ENCODE measurements at places on chromosomes 2 and 18.

GRCh38 chr2:31429759-31430438 is 15.4 kb upstream of the XDH start:
- no peak for DNase-seq

DNA sequence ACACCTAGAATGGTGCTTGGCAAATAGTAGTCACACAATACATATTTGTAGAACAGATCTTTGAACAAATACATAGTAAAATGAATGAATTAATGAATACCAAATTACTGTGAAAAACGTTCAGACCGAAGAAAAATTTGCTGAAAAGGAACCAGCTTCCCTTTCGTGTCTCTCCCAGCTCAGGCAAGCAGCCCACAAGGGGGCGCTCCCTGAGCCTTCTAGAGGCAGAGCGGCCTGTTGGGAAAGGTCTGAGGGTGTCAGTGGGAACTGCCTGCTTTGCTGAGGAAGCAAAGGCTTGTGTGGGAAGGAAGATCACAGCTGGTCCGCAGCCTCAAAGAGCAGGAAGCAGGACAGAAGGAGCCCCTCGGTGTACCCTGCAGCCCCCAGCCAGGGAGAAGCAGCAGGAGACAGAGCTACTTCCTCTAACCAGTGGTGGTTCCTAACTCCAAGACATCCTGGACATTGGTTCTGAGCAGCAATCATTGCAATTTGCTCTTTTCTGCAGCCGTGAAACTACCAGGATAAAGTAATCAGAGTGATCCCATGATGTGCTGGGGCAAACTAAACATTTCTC is 231.1 kb downstream of the ANKRD30B start:
- DNase-seq, result no peak

DNA sequence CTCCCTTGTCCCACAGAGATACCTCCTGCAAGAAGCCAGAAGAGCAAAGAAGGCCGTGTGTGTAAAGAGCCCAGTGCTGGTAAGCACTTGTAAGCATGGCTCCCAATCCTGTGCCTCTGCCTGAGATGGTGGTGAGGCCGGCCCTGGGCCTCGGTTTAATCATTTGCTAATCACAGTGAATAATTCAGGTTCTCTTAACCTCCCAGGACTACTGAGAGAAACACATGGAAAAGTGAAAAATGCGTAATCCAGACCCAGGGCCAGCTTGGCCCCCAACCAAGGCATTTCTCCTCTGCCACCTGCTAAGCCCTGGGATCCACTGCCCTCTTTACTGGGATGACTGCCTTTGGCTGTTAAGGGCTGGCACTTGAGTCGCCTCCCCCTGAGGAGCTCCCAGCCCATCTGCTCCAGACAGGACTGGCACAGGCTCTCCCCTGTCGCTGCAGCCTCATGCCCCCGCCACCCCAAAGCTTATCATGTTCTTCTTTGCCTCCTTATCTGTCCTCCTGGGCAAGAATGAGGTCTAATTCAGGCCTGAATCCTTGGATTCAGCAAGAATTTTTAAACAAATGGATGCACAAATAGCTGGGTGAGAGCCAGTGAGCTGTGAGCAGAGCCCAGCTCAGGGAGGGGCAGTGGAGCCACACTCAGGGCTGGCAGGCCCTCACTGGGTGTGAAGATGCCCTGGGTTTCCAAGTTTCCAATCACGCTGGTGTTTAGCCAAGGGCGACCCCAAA is 193.9 kb upstream of the HS6ST1 start:
- no peak for DNase-seq

DNA sequence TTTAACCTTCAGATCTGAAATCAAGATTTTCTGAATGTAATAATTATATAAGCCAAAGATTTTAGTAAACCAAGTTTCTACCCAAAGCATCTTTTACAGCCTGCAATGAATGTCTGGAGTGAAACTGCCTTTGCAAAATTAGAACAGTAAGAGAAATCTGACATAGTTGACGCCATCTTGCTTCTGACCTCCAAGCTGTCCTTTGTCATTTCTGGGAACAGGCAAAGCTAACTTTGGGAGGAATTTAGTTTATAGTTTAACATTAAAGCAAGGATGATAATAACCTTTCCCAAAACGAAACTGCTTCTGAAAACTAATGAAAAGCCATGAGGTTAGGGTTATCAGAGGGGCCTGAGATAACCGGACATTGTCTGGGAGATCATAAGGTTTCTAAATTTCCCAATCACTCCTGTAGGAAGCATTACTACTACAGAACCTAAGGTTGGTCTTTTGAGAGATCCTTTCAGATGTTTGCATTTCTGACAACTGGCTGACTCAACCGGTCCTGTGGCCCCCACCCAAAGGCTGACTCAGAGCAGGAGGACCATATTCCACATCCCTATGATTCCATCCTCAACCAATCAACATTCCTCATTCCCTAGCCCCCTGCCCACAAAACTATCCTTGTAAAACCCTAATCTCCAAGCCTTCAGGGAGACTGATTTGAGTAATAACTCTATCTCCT is 124.5 kb downstream of the TMEM131 start:
- no peak for DNase-seq

- no peak for DNase-seq
These were observed 284 bp downstream of the TIMM21 start for GRCh38 chr18:74148543-74149070.
